NCI-H1436 treated with DMSO at 0.1 percent for 48 hours (cell line): ENCODE measurements at places on chromosomes 3 and 15.

- no peak for DNase-seq
These were observed 18.9 kb upstream of the GOLGB1 start for GRCh38 chr3:121768452-121768851.

DNA sequence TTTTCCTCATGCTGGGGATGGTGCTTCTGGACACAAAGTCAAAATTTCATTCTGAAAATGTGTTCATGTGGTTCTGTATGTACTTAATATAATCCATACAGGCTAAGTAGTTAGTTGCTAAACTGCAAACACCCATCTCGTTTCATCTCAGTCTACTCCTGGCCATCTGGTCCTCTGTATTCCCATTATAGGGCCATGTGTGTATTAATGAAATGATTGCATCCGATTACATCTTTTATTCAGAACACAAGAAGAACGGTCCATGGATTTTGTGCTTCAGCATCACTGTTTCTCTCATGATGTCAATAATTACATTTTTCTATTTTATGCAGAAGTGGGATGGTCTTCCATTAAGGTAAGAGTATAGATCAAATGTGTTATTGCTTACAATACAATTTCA, 6.1 kb upstream of the GJD2 start:
- DNase-seq = no peak

DNA sequence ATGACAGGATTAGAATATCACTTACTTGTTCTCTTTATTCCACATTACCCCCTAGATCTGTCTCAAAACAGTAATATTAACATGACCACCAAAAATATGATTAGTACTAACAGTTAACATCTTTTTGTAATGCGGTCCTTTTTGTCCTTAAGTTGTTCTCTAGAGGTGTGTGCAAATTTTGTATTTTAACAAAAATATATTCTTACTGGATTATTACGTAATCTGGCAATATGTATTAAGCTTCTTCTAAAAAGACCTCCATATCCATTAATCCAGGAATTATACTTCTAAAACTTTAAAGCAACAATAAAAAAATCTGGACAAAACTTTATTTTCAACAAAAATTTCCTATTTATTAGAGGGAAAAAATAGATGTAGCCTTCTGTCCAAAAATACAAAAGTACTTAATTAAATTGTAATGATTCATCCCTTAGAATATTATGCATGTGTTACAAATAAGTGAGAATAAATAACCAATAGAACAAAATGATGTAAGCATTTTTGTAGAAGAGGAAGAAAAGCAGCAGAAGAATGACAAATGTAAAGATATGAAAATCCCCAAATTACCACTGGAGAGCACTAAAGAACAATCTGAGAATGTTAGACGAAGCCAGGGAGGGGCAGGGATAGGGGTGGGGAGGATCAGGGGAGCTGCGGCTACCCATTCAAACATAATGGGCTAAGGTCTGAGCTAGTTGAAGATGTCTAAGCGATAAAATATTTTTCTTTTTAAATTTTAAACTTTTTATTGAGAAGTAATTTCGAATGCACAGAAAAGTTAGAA, 945.6 kb downstream of the MCTP2 start:
- DNase-seq = no peak

DNA sequence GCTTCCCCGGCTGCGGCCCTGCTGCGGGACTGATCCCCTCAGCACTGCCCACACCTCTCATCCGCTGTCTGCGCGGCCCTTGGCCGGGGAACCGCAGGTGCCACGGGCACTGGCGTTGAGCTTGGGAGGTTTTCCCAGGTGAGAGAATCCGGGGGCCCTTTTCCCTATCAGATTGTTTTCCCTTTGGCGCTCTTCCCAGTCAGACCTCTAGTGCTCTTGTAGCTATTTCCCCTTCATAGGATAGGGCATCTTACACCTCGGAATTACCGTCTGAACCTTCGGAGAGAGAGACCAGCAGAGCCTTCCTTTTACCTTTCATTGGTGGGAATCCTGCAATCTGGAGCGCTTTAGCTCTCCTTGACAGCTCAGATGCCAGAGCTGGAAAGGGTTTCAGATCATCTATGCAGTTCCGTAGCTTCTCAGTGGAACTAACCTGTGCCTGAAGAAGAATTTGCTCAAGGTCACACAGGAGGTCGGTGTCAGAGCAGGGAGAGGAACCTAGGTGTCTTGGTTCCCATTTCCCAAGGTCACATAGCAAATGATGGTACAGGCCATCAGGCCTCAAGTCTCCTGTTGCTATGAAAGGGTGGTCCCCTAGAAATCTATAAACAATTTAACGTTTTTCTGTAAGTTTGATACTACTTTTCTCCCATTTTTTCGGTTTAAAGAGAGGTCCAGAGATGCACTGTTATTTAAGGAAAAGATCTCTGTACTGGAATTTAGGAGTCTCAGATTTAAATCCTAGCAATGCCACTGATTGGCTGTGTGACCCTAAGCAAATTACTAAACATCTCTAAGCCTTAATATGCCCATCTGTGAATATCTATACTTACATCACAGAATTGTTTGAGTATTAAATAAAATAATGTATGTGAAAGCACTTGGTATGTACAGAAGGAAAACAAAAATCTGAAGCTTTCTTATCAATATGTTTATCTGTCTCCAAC, 916 bp downstream of the IDH3A start:
- no peak for DNase-seq

- no peak for DNase-seq
These were observed 353.1 kb upstream of the GBE1 start for GRCh38 chr3:82114589-82114988.

- DNase-seq = no peak
These were observed 151.4 kb downstream of the OTOL1 start for GRCh38 chr3:161647936-161648470.

DNA sequence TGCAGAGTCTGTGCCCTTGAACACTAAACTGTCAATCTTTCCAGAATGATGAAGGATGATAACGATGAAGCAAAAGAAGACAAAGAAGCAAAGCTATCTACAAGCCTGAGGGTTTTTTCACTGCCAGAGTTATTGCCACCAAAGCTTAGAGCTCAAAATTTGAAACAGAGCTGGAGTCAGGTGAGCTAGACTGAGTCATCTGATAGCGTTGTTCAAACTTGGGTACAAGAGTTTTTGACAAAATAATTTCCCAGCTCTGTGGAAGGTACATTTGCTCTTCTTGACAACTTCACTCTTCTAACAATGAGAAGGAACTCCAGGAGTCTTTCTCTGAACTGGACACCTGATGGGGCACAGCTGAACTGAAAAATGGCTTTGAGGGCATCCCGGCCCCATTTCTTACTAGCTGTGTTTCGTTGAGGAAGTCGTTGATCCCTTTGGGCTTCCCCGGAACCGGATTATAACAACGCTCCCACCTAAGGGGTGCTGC, 715 bp downstream of the MCCC1 start:
- DNase-seq = no peak

- DNase-seq = no peak
These were observed 165.2 kb upstream of the UMPS start for GRCh38 chr3:124565013-124565412.

DNA sequence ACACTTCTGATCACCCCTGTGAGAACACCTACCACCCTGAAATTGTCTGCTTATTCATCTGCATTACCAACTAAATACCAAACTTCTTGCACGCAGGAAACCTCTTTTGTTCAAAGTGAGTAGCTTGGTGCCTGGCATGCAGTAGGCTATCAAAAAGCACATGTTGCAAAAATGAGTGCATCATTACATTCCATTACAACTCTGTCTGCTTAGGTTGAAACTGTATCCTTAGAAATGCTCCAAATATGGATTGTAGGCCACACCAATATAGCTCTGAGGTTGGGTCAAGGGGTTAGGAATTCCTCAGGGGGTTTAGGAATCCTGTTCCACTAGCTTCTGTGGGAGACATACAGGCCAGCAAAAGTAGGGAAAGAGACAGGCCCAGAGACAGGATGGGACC, 107.2 kb downstream of the THRB start:
- DNase-seq = no peak

DNA sequence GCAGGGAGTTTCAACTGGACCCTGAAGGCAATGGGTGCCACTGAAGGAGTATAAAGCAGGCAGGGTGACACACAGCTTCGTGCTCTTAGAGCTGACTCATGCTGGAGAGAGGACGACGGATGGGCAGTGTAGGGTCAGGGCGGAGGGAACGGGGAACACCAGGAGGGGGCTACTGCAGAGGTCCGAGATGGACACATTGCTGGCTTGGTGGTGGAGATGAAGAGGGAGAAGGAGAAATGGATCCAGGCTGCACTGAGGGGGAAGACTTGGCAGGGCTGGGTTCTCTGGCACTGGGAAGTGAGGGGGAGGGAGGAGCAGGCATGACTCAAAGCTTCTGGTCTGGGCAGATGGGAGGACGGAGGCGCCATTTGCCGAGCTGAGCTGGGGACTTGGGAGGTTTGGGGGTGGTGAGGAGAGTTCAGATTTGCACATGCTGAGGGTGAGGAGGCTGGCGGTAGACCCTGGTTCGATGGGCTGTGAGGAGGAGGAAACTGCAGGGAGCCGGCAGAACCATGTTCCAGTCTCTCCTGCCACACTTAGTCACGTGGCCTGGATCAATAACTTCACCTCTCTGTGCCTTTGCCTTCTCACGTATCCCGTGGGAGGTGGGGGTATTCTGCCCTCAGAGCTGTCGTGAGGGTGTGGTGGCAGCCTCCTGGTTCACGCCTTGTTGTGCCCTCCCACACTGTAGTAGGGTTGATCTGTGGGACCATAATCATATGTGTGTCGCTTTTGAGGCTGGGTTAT, 4.6 kb upstream of the KCTD6 start:
- DNase-seq = no peak

GRCh38 chr3:183592821-183593220, 37.3 kb upstream of the KLHL6 start:
- no peak for DNase-seq

DNA sequence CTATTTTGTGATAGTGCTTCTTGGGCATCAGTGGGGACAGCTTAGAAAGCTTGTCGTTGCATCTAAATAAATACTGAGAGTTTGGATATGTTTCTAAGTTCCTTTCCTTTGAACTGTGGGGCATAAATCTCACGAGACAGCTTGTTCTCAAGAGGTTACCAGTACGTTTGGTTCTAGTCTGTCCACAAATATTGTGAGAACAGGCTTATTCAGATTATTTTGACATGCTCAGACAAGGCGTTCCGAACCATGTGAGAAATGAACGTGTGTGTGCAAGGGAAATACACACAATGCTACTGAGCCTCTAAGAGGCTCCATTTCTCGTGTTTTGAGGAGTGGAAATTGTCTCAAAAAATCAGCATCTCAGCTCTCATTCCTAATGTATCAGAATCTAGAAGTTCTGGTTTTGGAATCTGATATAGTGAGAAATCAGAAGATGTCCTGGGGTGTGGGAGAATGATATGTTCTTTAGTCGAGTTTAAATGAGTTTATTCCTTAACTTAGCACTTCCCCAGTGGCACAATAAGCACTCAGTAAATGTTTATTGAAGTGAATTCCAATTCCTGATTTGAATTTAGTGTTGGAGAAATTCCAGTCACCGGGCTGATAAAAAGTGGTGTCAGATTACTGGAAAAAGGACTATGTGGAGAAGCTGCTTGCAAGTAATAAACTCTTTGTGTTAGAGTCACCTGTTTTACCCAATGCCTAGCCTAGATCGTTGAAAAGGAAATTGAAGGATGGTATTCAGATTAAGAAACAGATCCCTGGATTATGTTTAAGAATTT, 481.5 kb downstream of the LPP start:
- DNase-seq = no peak

- no peak for DNase-seq
These were observed 7.1 kb downstream of the NPTN start for GRCh38 chr15:73626072-73626471.

DNA sequence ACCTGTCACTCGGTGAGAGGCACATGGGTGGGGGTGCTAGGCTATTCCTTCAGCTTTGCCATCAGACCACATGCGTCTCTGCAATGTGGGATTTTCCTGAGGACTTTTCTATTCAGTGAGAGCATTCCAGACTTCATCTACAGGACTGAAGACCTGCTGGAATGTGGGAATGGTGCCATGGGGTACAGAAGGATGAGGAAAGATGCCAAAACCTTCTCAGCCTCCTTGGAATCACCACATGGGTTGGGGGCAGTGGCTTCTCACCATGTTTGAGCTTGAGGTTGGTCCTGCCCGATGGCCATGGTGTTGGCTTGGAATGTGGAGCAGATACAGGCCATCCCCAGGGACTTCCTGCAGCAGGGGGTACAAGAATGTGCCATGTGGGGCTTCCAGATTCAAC, 80.9 kb upstream of the KLF13 start:
- DNase-seq = no peak

DNA sequence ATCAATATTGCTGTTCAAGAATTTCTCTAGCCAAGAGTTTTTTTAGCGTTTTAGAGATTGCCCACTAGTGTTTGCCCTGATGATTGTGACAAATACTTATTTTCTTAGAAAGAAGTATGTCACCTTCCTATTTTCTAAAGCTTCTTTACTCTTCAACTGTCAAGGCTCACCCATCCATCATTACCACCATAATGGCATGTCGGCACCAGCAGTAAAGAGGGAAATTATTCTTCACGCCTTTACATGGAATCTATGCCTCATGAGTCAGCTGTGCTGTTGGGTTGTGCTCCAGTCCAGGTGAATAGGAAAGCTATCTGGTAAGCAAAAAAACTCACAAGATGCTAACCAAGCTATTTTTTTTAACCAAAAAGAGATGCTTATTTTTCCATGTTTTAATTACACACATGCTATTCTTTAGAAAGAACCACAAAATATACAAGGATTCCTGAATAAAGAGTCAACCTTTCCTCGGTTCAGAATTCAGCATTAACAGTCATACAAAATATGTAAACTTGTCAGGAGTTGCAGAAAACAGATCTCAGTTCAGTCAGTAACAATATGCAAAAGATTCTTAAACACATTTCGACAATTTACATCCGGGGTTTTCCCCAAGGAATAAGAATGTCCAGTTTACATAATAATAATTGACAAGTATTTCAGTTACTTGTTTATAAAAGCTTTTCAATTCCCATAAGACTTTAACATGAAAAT, 128.0 kb downstream of the ATP8B4 start:
- DNase-seq = no peak

- no peak for DNase-seq
These were observed 147.3 kb upstream of the CDIN1 start for GRCh38 chr15:36432161-36432560.

DNA sequence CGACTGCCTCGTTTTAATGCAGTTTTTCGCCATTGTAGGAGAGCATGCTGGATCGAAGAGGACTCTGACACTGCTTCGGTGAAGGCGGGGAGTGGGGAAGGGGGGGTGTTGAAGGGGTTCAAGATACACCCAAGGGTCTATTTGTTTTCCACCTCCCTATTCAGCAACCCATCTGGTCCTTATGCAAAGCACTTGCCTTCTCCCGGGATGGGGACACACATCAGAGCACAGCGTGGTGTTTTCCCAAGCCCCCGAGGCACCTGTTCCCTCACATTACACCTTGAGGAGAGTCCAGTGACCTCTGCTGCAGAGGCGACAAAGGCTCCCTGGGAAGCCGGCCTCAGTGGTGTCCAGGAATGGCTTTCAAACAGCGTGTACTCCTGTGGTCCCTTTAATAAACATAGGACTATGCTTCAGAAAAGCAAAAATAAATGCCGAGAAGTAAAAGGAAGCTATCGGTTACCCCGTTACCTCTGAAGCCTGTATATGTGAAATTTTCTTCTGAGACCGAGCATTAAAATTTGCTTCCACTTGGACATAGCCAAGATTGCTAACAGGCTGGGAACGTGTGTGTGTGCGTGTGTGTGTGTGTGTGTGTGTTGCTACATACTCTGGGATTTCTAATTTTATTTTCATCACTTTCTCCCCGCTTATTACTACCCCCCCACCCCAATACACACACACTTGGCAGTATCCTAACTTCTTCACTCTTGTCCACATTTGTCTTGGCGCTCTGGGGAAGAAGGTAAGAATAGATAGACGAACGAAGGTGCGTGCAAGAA, 53.2 kb downstream of the CCDC54 start:
- no peak for DNase-seq

GRCh38 chr3:182812123-182812522, 18.8 kb downstream of the ATP11B start:
- DNase-seq = no peak
